ENCODE measurements at places on chromosomes 11 and 22.

DNA sequence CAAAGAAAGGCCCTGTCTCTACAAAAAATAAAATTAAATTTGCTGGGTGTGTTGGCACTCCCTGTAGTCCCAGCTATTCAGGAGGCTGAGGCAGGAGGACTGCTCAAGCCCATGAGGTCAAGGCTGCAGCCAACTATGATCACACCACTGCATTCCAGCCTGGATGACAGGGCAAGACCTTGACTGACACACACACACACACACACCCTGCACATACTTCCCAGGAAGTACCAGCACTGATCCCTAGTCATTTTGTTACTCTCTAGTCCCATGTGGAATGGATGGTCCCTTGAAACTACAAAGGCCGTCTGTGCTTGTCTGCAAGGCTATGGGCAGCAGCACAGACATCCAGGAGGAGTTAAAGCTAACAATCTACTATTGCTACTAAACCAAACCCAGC is 59.7 kb upstream of the CYP2D6 start:
- no peak for DNase-seq

DNA sequence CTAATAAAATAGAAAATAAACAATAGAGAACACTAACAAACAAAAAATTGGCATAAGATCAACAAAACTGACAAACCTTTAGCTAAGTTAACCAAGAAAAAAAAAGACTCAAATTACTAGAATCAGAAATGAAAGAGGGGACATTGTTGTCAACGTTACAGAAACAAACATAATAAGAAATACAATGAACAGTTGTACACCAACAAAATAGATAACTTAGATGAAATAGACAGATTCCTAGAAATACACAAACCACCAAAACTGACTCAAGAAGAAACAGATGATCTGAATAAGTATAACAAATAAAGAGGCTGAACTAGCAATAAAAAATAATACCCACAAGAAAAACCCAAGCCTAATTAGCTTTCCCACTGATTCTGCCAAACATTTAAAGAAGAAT is 34.7 kb upstream of the TMPRSS4 start:
- no peak for DNase-seq

GRCh38 chr11:14703731-14704130 is 60.1 kb downstream of the PDE3B start:
- no peak for DNase-seq

- DNase-seq, result no peak
Observed at GRCh38 chr11:17581732-17582053, 34.6 kb downstream of the OTOG start.

- no peak for DNase-seq
Observed at GRCh38 chr22:37661160-37661924, 2.8 kb downstream of the PDXP start.

Measured in RCC 7860 (cell line).